ENCODE measurements at places on chromosomes 2 and 18.

DNA sequence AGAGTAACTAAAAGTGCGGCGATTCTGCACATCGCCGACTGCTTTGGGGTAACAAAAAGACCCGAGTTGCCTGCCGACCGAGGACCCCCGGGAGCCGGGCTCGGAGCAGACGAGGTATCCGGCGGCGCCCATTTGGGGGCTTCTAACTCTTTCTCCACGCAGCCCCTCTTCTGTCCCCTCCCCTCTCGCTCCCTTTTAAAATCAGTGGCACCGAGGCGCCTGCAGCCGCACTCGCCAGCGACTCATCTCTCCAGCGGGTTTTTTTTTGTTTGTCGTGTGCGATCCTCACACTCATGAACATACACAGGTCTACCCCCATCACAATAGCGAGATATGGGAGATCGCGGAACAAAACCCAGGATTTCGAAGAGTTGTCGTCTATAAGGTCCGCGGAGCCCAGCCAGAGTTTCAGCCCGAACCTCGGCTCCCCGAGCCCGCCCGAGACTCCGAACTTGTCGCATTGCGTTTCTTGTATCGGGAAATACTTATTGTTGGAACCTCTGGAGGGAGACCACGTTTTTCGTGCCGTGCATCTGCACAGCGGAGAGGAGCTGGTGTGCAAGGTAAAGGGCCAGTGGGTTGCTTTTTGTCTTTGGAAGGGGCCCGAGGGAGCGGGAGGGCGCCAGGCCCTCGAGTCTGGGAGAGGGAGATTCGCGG is 1.4 kb downstream of the TRIB2 start:
- H3K4me3 ChIP-seq, result peak overlapping the region; percentile 75
- H3K36me3 ChIP-seq, result no peaks in the 10 kb centered on the region
- no peak overlapping the region for H3K27ac ChIP-seq
- no peak for DNase-seq
- H3K27me3 ChIP-seq, result peaks cover 6% of the 10 kb centered on the region
- H3K4me1 ChIP-seq, result no peaks in the 10 kb centered on the region

DNA sequence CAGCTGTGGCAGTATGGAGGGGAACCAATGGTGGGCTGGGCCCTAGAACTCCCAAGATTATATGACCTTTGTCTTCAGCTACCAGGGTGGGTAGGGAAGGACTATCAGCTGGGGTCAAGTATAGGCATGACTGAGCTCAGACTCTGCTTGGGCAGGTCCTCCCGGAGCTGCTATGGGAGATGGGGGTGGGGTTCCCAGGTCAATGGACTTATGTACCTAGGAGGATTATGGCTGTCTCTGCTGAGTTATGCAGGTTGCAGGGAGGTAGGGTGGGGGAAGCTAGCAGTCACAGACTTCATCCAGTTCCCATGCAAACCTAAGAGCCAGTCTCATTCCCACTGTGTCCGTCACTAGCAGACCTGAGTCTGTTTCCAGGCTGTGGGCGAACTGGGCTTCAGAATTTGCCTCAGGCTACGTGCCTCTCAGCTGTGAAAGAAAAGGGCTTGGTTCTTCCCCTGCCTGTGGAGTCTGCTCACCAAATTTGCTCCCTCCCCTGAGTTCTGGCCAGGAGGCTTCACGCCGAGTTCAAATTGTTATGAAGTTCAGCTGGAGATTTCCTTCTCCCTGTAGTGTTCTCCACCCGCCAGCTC is 985.8 kb upstream of the NRXN1 start:
- peak; percentile 68 for DNase-seq
- no peaks in the 10 kb centered on the region for H3K27me3 ChIP-seq
- no peak overlapping the region for H3K4me3 ChIP-seq

DNA sequence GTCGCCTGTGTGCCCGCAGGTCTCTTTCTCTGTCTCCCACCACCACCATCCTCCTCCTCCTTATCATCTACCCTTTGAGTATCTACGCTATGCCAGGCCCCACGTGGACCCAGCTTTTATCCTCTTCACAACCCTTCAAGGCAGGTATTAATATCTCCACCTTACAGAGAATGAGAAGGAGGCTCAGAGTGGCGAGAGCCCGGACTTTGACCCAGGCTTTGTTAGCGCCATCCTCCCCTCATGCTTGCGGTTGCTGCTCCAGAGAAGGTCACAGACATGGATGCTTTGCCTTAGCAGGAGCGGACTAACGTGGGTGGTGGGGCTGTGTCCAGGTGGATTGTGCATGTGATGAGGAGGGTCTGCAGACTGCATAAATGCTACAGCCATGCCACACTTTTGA is 119.8 kb downstream of the CELF4 start:
- H3K36me3 ChIP-seq, result no peaks in the 10 kb centered on the region
- DNase-seq, result no peak
- no peak overlapping the region for H3K4me3 ChIP-seq
- peaks cover 25% of the 10 kb centered on the region for H3K4me1 ChIP-seq
- no peak overlapping the region for H3K27ac ChIP-seq
- H3K27me3 ChIP-seq, result no peaks in the 10 kb centered on the region

DNA sequence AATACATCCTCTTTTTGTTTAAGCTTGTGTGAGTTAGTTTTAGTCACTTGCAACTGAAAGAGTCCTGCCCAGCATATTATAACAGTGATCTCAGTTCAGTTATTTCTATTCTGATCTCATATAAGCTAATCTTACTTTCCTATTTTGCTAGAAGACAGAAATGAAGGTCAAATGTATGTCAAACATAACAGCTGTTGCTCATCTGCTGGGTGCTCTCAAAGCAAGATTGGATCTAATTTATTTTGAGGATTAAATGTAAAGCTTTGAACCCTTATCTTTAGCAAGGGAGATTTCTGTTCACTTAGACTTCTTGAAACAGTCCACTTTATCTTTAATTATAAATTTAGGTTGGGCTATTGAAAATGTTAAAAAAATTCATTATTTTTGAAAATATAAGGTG is 31.2 kb downstream of the CRYGD start:
- no peaks in the 10 kb centered on the region for H3K27me3 ChIP-seq
- no peak for DNase-seq
- H3K36me3 ChIP-seq, result no peaks in the 10 kb centered on the region
- H3K4me3 ChIP-seq, result no peak overlapping the region
- no peak overlapping the region for H3K27ac ChIP-seq

DNA sequence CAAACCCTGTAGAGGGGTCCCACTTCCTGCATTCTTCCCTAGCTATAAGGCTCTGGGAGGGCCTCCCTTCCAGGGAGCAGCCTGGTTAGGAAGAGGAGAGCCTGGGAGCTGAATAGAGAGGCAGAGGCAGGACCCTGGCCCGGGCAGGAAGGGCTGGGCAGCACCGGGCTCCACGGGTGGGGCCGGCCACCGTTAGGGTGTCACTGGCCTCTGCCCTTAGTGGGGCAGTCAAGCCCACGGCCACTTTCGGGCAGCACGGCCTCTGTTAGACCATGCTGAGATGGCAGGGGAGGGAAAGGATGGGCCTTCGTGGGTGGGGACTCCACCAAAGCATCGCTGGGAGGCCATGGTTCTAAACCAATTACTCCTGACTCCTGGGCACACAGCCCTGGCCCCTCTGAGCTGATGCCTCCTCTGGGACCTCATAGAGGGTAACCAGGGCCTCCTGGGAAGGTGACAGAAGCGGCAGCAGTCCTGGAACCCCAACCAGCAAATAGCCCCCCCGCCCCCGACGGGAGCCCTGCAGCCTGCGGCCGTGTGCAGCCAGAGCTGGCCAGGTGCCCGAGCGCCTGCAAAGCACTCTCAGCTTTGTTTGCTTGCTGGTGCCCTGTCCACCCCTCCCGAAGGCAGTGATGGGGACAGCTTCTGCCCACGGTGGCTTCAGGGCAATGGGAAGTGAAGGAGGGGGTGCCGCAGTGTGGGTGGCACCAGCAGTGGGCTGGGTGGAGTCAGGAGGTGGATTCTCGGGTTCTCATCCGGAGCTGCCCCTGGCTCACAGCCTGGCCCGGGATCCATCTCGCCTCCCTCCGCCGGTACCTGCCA is 16.3 kb upstream of the HPCAL1 start:
- H3K27me3 ChIP-seq, result no peaks in the 10 kb centered on the region
- no peaks in the 10 kb centered on the region for H3K36me3 ChIP-seq
- DNase-seq, result no peak
- no peak overlapping the region for H3K4me3 ChIP-seq

GRCh38 chr2:53095227-53095626 is 672.4 kb upstream of the CHAC2 start:
- H3K36me3 ChIP-seq, result no peaks in the 10 kb centered on the region
- no peak for DNase-seq
- H3K27ac ChIP-seq, result no peak overlapping the region
- H3K4me1 ChIP-seq, result no peaks in the 10 kb centered on the region

- no peaks in the 10 kb centered on the region for H3K36me3 ChIP-seq
- no peak overlapping the region for H3K27ac ChIP-seq
- peaks cover 2% of the 10 kb centered on the region for H3K4me1 ChIP-seq
Measured at GRCh38 chr2:18408638-18409037, 151.8 kb downstream of the RDH14 start.

GRCh38 chr2:10236571-10237391 is 65.9 kb upstream of the HPCAL1 start:
- no peaks in the 10 kb centered on the region for H3K36me3 ChIP-seq
- H3K4me1 ChIP-seq, result no peaks in the 10 kb centered on the region
- no peak overlapping the region for H3K27ac ChIP-seq
- no peaks in the 10 kb centered on the region for H3K27me3 ChIP-seq
- H3K4me3 ChIP-seq, result no peak overlapping the region

GRCh38 chr18:48392268-48392667 is 16.9 kb downstream of the ZBTB7C start:
- H3K4me3 ChIP-seq, result no peak overlapping the region
- no peaks in the 10 kb centered on the region for H3K36me3 ChIP-seq
